ENCODE measurements at places on chromosomes 4 and X.

DNA sequence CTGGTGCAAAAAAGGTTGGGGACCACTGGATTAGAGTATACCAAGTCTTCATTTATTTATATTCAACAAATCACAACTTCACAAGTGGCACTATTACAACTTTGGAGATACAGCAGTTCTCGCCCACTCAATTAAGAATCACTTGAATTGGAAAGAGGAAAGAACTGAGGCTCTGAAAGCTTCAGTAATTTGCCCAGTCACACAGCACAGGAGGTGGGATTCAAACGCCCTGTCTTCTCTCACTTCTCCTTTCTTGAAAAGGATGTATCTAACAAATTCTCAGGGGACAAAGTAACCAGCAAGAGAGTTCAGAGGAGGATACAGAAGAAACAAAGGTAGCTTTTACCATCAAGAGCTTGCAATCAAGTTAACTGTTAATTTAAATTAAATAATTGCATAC is 12.4 kb downstream of the SMIM14 start:
- no peak for DNase-seq

DNA sequence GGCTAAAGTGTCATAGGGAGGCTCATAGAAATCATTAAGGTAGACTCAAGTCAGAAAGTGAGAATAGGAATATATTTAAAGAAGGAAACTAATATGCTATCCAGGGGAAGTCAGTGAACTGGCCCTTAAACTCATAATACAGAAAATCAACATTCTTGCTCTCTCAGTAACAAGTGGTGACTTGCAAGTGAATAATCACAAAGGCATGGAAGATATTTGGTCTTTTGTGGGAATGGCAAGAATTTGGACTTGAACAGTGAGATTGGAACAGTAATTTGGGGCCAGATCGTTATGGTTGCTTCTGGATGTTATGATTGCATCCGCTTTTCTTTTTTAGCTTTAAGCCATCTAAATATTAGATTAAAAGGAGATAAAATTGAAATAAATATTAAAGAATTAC is 103.8 kb downstream of the TBC1D19 start:
- DNase-seq = no peak

DNA sequence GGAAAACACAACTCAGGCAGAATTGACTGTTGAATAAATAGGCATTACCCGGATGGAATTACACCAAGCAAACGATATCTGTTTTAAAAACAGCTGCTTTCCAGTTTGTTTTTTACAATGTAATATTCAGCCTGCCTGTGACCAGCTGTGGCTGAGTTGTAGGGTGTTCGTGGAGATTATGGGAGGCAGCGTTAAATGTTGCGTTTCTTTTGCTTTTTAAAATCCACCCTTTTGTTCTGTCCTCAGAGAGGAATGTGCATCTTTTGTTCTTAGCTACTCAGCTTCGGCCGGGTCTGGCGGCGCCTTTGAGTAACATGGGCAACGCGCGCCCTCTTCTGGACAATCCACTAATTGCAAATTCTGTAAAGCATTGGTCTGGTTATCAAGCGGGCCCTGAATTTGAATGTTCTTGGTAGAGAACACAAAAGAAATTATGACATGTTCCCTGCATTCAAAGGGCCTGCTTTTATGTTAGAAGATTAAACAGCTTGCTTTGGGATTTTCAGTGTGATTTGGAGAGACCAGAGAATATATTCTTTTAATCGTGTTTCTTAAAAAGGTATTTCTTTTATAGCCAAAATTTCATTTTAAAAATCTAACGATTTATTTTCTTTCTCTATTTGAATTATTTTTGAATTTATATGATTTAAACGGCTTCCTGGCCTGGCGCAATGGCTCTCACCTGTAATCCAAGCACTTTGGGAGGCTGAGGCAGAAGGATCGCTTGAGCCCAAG is 76.3 kb upstream of the TRIM2 start:
- peak; percentile 78 for DNase-seq

- DNase-seq = no peak
These were observed 34.4 kb upstream of the EFNB1 start for GRCh38 chrX:68794461-68794860.

- no peak for DNase-seq
These were observed 104.2 kb downstream of the ANK2 start for GRCh38 chr4:113153529-113154101.

DNA sequence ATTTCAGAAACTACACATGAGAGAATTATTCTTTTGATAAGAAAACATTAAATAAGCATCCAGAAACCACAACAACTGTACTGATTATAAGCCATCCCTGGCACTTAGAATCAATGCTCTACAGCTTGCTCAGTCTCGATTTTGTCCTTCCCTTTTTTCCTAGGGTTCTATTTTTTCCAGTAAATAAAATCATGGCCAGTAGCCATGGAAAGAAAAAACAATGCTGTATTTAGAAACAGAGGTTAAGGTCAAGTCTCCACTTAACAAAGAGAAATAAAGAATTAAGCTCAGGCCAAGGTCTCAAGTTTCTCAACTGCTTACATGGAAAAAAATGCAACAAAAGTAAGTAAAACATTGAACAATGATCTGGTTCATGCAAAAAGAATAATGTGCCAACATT is 38.7 kb upstream of the GRID2 start:
- DNase-seq = no peak

- DNase-seq = no peak
These were observed 7.6 kb upstream of the SOWAHB start for GRCh38 chr4:76905521-76905920.

- no peak for DNase-seq
These were observed 341.0 kb upstream of the GATB start for GRCh38 chr4:152101556-152102435.

- DNase-seq = no peak
These were observed 120.4 kb downstream of the PPARGC1A start for GRCh38 chr4:23769406-23769805.

- DNase-seq = no peak
These were observed 75.0 kb downstream of the ZFYVE28 start for GRCh38 chr4:2343476-2343875.

DNA sequence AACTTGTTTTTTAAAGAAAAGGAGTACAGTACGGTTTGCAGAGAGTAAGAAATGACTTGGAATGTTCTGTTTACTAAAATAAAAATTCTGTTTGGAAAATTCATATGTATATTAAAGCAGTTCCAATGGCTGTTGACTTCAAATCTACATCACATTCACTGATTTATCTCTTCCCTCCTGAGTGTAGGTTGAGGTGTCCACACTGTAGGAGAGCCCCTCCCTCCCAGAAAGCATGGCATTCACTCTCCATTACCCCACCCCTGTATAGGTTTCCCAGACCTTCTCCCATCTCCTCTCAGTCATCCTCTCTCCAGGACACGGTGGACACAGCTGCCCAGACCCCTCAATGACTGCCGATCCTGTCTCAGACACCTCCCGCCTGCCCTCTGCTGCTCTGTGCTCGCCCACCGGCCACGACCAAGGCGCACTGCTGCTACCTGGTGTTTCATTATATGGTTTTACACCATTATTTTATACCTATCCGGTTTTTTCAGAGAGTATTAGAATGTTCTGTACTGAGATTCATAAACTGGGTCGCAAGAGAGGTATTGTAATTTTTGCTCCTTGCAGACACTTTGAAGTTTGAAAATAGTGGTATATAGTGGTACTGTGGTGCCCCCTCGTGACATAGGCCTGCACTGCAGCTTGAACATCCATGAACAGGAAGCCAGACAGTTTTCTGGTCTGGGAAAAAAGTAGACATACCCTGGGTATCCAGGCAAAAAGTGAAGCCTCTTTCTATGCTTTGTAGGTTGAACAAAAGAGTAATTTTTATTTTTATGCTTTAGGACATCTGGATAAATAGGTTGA is 38.8 kb upstream of the BEX4 start:
- no peak for DNase-seq

GRCh38 chrX:1306909-1307625 is 29.5 kb upstream of the IL3RA start:
- no peak for DNase-seq

- no peak for DNase-seq
These were observed 6.4 kb upstream of the HERC3 start for GRCh38 chr4:88585917-88586316.

- DNase-seq = no peak
These were observed 10.0 kb upstream of the ASMTL start for GRCh38 chrX:1462596-1463251.

DNA sequence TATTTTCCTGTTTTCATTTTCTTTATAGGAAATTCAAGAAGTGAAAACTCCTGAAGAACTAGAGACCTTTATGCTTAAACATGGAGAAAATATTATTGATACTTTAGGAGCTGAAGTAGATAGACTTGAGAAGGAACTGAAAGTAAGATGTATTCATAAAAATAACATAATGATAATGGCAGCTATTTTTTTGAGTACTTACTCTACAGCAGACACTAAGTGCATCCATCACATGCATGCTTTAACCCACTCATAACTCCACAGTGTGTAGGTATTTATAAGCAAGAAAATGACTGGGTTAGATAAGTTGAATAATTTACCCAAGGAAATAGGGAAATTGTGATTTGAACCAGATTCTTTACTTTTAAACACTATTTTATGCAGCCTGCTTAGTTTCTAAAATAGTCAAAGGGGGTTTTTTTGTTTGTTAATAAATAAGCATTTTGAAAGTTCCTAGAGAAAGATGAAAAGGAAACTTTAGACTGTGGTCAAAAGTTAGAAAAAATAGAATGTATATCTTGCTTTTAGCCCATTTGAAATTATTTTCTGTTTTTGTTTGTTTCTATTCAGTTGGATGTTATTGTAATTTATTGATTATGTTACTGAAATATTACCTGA is 74.2 kb downstream of the BEND4 start:
- no peak for DNase-seq

GRCh38 chr4:181958446-181958845 is 284.8 kb upstream of the TENM3 start:
- DNase-seq = no peak

- no peak for DNase-seq
These were observed 500.7 kb downstream of the ZNF674 start for GRCh38 chrX:46044486-46044885.

GRCh38 chrX:71911731-71912050 is 1.0 kb downstream of the NHSL2 start:
- DNase-seq = no peak

DNA sequence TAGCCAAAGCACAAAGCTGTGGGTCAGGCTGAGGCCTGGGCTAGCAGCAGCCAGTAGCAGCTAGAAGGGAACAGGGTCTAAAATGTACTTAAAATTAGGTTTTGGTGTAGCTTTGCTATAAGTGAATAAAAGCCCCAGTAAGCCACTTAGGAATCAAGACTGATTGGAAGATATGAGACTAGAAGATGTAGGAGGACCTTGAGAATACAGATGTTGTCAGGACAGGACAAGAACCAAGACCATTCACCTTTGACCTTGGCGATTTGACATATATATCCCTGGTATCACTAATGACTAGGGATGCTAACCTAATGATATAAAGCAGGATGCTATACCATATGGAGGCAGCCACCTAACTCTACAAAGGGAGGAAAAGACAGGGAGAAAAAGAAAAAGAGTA is 238.1 kb downstream of the FBXO8 start:
- no peak for DNase-seq

DNA sequence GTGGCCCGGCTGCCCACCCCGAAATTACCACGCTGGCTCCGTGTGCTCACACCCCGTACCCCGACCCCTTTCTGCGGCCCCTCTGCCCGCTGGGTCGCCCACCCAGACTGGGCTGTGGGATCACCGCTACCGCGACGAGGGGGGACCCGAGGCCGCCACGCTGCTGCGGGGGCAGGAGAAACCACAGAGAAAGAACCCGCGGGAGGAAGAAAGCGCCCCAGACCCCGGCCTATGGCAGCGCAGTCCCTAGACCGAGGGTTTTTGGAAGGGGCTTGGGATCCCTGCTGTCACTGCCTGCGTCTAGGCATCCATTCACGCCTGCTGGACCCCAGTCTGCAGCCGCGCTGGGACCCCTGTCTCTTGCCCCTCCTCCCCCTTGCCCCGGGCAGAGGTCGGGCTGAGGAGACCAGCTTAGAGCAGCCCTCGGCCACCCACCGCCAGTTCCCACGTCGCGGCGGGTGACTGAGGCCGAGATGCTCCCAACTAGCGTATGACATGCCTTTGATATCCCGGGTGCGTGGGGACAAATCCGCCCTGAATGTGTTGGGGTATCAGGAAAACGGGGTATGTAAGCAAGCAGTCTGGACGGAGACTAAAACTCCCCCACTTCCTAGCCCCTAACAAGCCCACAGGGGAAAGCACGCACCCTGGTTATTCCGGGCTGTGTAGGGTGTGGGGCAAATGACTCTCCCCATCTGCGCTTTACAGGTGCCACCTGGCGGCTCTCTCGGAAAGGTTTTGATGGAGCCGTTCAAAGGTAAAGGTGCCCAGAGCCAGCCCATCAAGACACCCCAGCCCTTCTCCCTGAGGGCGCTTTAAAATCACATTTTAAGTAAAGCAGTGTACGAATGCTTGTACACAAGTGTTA is 862 bp upstream of the INPP4B start:
- DNase-seq = peak; percentile 45

GRCh38 chr4:89549907-89550306 is 242.3 kb upstream of the GPRIN3 start:
- DNase-seq = no peak

DNA sequence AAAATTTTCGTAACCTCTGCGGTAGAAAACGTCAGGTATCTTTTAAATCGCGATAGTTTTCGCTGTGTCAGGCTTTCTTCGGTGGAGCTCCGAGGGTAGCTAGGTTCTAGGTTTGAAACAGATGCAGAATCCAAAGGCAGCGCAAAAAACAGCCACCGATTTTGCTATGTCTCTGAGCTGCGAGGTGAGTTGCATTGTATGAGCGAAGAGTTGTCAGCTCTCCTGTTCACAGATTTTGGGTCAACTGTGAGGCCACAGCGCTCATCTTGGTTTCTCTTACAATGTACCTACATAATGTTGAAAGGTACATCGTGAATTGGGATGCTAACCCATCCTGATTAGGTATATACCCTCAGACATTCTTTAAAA is 486 bp downstream of the CLCN3 start:
- no peak for DNase-seq

DNA sequence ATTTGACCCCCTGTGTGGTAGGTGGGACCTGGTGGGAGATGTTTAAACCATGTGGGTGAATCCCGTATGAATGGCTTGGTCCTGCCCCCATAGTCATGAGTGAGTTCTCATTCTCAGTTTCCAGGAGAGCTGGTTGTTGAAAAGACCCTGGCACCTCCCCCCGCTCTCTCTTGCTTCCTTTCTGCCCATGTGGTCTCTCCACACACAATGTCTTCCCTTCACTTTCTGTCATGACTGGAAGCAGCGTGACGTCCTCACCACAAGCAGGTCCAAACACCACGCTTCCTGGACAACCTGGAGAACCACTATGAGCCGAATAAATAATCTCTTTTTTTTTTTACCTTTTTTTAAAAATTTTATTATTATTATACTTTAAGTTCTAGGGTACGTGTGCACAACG is 3.5 kb upstream of the CSF2RA start:
- no peak for DNase-seq

GRCh38 chr4:19888587-19888986 is 363.1 kb upstream of the SLIT2 start:
- no peak for DNase-seq

DNA sequence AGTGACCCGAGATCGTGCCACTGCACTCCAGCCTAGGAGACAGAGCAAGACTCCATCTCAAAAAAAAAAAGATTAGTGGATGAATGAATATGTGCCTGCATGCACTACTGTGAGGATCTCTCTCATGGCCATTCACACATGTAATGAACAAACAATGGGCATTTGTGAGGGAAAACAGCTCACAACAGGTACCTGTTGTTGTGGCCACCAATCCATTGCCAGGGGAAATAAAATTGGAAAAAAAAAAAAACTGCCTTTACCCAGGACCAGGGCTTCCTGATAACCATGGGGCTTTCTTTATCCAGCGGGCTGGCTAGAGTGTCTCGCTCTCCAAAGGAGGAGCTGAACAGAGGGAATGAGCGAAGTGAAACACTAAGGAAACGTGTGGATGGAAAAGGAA is 7.4 kb downstream of the SCD5 start:
- DNase-seq = no peak

- DNase-seq = no peak
These were observed 46.3 kb downstream of the SULT1B1 start for GRCh38 chr4:69714086-69714485.

Data from stimulated activated CD8-positive, alpha-beta memory T cell treated with anti-CD3 and anti-CD28 coated beads, Interleukin-7, amount 100 ng/mL, for 1 hour (primary cell).